Pancreas (tissue), 10 donors: ENCODE measurements at places on chromosomes 5 and 9. TPM values are rescaled to one million over a fixed set of nuclear protein-coding genes. Genes with fewer than 3 reads are reported as not detected.
A peak's percentile ranks its signal among the peaks of the same experiment; 100 is the strongest.

DNA sequence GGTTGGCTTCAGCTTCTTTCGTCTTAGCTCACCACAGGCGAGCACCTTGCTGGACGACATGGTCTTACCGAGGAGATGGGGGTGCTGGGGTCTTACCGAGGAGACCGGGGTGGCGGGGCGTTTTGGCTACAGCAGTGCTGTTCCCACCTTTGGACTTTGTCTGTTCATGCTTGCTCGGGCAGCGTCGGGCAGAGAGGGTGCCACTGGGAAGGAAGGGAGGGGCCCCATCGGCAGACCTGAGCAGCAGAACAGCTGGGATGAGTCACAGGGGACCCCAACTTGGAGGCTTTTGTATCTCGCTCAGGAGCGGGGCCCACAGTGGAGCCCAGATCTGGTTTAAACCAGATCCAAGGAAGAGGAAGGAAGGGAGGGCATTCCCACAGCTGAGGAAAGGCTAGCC lies 106.0 kb upstream of the CACNA1B start:
- H3K36me3 ChIP-seq: no peaks in the 10 kb centered on the region
- no peaks in the 10 kb centered on the region for H3K4me1 ChIP-seq
- no peak for DNase-seq
- H3K4me3 ChIP-seq: no peak overlapping the region

DNA sequence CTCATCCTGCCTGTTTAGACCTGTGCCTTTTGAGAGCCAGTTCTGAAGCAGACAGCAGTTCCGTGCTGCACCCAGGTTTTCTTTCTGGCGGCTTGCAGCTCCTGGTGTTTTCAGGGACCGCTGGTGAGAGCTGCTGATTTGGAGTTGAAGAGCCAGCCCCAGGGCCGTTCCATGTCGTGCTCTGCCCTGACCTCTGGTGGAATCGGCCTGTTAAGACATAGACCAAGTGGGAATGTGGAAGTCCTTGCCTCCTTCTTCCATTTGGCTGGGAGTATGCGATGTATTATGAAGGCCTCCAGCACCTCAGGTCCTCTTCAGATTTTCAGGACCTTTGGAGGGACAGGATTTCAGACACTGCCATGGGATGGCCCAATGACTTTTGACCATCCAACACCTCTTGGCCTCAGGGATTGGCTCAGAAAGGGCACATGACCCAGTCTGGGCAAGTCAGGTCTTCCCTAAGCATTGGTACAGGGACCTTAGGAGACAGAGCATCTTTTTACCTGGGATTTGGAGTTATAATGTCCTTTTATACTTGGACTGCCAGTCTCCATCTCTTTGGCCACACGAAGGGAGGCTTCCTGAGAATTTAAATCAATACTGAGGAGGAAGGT lies 136.1 kb upstream of the CLINT1 start:
- no peaks in the 10 kb centered on the region for H3K27me3 ChIP-seq
- no peaks in the 10 kb centered on the region for H3K4me1 ChIP-seq
- H3K4me3 ChIP-seq: no peak overlapping the region
- H3K36me3 ChIP-seq: no peaks in the 10 kb centered on the region
- no peak overlapping the region for H3K27ac ChIP-seq

DNA sequence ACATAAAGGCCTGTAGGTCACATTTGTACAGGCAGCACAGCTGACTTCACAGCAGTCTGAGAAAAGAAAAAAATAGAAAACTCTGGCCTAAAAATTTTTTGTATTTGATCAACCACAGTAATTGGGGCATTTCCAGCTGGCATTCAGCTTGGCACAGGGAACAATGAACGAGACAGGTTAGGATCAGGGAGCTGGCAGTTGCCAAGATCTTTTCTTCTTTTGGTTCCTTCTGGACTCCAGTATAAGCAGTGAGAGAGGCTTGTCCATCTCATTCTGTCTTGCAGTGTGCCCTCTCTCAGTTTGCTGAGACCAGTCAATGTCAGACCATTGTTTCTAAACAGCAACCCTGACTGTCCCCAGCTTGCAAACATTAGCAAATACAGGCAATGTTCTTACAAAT lies 601.1 kb downstream of the TLR4 start:
- H3K27me3 ChIP-seq: no peaks in the 10 kb centered on the region
- H3K27ac ChIP-seq: no peak overlapping the region
- H3K4me1 ChIP-seq: no peaks in the 10 kb centered on the region
- DNase-seq: no peak
- H3K4me3 ChIP-seq: no peak overlapping the region

DNA sequence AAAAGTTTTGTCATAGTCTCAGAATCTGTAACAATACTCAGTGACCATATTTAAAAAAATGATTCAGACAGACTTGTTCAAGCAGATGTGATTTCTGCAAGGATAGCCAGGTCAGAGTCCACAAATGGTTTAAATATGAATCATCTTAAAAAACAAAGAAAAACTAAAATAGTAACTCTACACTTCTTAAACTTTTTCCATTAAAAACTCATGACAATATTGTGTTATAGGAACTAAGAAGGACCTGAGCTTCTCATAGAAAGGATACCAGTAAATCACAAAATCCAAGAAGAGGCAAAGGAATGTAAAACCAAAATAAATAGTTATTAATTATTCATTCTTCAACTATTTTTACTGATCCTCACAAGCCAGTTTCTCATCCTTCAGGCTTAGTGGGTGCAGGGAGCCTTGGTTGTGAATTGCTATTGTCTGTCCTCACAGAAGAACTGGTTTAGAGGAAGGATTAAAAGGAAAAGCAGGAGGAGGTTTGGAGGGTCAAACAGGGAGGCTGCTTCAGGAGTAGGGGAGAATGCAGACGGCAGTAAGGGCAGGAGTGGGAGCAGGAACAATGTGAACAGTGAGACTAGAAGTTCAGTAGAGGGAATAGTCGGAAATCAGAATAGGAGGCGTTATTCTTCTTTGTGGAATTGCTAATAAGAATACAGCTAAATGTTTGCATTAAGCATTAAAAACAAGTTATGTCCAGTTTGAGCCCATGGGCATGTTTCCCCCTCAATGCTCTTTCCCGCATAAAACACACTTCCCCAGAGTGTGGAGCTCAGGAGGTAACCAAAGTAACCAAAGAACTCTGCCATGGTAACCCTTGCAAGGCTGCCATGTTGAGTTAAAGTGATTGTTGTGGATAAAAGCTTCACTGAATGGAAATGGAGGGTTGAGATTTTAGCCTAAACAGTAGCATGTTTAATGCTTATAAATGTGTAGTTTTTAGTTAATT lies 110.7 kb downstream of the CCDC192 start:
- DNase-seq: no peak
- no peak overlapping the region for H3K4me3 ChIP-seq
- no peaks in the 10 kb centered on the region for H3K4me1 ChIP-seq
- H3K27me3 ChIP-seq: no peaks in the 10 kb centered on the region
- no peaks in the 10 kb centered on the region for H3K36me3 ChIP-seq
- no peak overlapping the region for H3K27ac ChIP-seq

- no peak overlapping the region for H3K4me3 ChIP-seq
- H3K27me3 ChIP-seq: no peaks in the 10 kb centered on the region
- H3K36me3 ChIP-seq: no peaks in the 10 kb centered on the region
- no peak for DNase-seq
Measured at GRCh38 chr5:143154510-143155370, 248.7 kb downstream of the NR3C1 start.

DNA sequence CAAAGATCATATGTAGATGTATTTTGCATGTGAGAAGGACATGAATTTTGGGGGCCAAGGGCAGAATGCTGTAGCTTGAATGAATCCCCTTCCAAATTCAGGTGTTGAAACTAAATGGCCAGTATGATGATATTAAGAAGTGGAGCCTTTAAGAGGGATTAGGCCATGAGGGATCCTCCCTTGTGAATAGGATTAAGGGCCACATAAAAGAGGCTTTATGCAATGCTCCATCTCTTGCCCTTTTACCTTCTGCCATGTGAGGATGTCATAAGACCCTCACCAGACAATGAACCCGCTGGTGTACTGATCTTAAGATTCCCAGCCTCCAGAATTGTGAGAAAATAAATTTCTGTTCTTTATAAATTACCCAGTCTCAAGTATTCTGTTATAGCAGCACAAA lies 206.1 kb downstream of the YTHDC2 start:
- H3K36me3 ChIP-seq: no peaks in the 10 kb centered on the region
- DNase-seq: no peak
- H3K4me1 ChIP-seq: no peaks in the 10 kb centered on the region
- no peak overlapping the region for H3K27ac ChIP-seq

DNA sequence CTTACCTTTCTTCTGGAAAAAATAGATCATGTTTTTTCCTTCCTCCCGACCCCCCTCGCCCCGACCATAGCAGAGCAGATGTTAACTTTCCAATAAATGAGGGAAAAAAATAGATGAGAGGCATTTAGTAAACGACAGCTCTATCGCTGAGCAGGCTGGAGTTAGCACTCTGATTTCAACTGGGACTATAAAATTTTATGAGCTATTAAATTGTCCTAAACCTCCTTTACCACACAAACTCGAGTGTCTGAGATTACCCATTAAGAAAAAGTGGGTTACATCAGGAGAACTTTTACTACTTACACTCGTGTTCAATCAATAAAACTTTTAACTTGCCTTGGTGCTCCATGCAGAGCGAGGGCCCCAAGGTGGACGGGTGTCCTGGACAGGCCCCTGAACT lies 59.8 kb upstream of the RNU6ATAC start:
- no peak overlapping the region for H3K4me3 ChIP-seq
- no peak for DNase-seq
- no peaks in the 10 kb centered on the region for H3K27me3 ChIP-seq
- no peaks in the 10 kb centered on the region for H3K4me1 ChIP-seq

- DNase-seq: no peak
- H3K27ac ChIP-seq: no peak overlapping the region
- no peak overlapping the region for H3K4me3 ChIP-seq
Measured at GRCh38 chr9:14095277-14095676, 218.7 kb downstream of the NFIB start.

DNA sequence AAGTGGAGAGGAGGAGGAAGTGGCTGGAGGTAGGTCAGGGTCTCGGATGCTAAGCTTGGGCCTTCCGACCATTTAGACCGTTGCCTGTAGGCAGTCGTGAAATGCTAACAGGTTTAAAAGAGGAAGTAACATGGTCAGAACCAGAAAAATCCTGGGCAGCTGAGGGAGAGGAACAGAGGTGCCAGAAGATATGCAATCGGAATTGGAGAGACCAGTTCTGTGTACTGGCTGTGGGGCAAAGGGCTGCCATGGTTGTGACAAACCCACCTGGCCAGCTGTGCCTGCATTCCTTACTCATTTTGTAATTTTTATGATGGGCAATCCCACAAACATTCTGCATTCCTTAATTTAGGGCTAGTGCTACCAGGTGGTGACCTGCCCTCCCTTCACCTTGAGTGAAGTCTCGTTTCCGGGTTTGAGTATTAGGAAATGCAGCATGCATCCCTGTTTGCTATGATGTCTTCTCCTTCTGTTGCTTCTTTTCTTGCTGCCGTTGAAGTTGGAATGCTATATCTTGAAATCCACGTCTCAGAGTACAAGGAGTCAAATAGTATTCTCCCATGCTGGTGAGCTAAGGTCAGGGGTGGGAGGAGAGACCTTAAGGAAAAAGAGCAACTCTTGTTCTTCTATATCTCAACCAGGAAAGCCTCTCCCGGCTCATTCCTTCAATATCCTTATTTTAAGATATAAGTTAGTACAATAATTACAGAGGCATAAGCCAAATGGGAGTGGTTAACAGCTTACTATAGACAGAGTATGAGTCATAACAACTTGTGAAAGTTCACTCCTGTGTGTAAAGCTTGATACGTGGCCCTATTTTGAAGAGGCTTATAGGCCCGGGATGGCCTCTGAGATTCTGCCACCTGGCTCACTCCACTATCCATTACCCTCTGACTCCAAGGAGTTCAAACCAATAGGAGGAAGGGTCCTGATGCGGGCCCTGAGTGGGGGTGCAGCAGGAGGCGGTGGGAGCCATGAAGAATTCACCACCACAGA lies 37.0 kb downstream of the B4GALT1 start:
- H3K4me1 ChIP-seq: peaks cover 7% of the 10 kb centered on the region
- no peaks in the 10 kb centered on the region for H3K27me3 ChIP-seq
- DNase-seq: no peak
- H3K4me3 ChIP-seq: no peak overlapping the region

GRCh38 chr9:83707518-83707767 lies 315 bp downstream of the UBQLN1 start:
- peaks cover 15% of the 10 kb centered on the region for H3K4me1 ChIP-seq
- peak overlapping the region; percentile 98 for H3K27ac ChIP-seq

GRCh38 chr5:149410071-149410470 lies 31.0 kb upstream of the IL17B start:
- no peaks in the 10 kb centered on the region for H3K36me3 ChIP-seq
- H3K27me3 ChIP-seq: no peaks in the 10 kb centered on the region
- no peaks in the 10 kb centered on the region for H3K4me1 ChIP-seq

- peaks cover 11% of the 10 kb centered on the region for H3K4me1 ChIP-seq
- peak; percentile 76 for DNase-seq
- H3K27ac ChIP-seq: no peak overlapping the region
- no peak overlapping the region for H3K4me3 ChIP-seq
- no peaks in the 10 kb centered on the region for H3K27me3 ChIP-seq
Measured at GRCh38 chr5:80216753-80217596, 38.9 kb downstream of the SERINC5 start.

DNA sequence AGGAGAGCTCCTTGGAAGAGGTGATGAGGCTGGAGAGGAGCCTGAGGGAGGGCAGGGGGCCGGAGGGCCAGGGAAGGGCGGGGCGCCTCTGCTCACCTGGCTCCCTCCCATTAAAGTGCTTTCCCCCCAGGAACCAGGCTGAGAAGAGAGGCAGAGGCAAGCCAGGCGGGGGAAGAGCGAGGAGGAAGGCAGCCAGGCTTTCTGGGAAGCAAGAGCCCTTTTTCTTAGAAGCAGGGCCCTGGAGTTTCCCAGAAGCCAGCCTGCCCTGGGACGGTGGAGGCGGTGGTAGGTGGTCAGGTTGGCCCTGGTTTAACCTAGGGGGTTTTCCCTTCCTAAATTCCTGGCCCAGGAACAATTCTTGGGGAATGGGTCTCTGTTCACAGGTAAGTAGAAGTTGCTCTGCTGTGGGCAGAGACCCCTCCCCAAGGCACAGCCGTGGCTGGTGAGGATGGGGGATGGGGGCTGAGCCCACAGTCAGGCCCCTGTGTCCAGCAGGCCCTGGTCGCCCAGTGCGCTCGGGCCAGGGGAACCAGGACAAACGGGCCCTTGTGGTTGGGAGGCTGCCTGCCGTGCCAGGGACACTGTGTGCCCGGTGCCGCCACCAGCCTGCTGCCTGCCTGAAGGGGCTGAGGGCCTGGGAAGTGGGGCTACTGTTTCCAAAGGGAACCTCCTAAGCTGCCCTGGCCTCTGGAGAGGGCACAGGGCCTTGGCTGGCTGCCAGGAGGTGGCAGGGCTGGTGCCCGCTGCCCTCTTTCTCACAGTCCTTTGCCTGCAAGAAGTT lies 16.6 kb upstream of the RALGDS start:
- no peak overlapping the region for H3K4me3 ChIP-seq
- no peaks in the 10 kb centered on the region for H3K36me3 ChIP-seq
- peak; percentile 92 for DNase-seq

GRCh38 chr5:134450374-134450773 lies 38.7 kb upstream of the CDKN2AIPNL start:
- no peaks in the 10 kb centered on the region for H3K27me3 ChIP-seq
- H3K4me3 ChIP-seq: no peak overlapping the region
- DNase-seq: no peak
- no peak overlapping the region for H3K27ac ChIP-seq
- H3K4me1 ChIP-seq: no peaks in the 10 kb centered on the region

ARHGEF39 gene
- total RNA-seq: 1.1 TPM

PDCD1LG2 gene
- 0.17 TPM for total RNA-seq

PCDHB16 gene
- total RNA-seq: 1.0 TPM

PCDHB5 gene
- 3.9 TPM for total RNA-seq

MCTP1 gene
- total RNA-seq: 2.8 TPM

SOHLH1 gene
- not detected for total RNA-seq

FCN2 gene
- total RNA-seq: 0.84 TPM

CDKN2B-AS1 gene
- 0.24 TPM for total RNA-seq

LCNL1 gene
- total RNA-seq: not detected

DMRTA1 gene
- total RNA-seq: 1.7 TPM

MAMDC2 gene
- 3.7 TPM for total RNA-seq

ANKRD55 gene
- total RNA-seq: not detected
